Ovary (tissue), 10 donors: ENCODE measurements at places on chromosomes 7 and 10.

GRCh38 chr10:44984671-44985101 lies 6.1 kb upstream of the DEPP1 start:
- DNase-seq: no peak

GRCh38 chr7:36263095-36263484 lies 110.0 kb downstream of the EEPD1 start:
- DNase-seq: no peak

GRCh38 chr10:50857579-50857978 lies 27.8 kb downstream of the A1CF start:
- DNase-seq: no peak

- peak; percentile 90 for DNase-seq
Observed at GRCh38 chr7:1028775-1029636, 15.3 kb upstream of the GPR146 start.

DNA sequence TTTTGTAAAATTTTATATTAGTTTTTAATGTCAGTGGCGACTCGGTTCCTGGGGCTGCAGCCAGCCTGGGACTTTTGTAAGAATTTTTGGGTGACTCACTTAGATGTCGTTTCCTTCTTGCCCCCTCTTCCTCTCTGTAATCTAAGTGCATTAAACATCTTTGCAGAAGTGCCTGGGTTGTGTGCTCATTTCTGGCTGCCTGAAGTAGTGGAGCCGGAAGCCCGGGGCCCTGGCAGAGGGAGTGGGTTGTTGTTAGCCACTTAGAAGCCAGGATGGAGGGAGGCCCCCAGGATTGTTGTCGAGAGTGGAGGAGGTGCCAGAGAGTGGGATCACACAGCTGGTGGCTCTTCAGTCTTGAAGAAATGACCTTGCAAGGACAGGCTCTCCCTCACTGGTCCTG lies 11.0 kb upstream of the TRIM8 start:
- DNase-seq: no peak

DNA sequence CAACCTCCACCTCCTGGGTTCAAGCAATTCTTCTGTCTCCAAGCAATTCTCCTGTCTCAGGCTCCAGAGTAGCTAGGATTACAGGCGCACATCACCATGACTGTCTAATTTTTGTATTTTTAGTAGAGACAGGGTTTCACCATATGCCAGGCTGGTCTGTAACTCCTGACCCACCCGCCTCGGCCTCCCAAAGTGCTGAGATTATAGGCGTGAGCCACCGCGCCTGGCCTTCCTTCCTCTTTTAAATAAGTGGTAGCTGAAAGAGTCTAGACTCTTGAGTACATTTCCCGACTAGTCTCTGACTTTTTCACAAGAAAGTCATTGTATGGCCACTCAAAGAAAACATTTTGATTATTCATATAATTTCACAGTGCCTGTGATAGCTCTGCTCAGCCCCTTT lies 636.2 kb upstream of the ANKRD30A start:
- no peak for DNase-seq

GRCh38 chr7:137967143-137968018 lies 34.5 kb downstream of the CREB3L2 start:
- DNase-seq: no peak

GRCh38 chr10:124681626-124682552 lies 62.3 kb downstream of the FAM53B start:
- DNase-seq: no peak

- no peak for DNase-seq
Observed at GRCh38 chr10:117047947-117048346, 43.0 kb upstream of the SHTN1 start.

- DNase-seq: no peak
Observed at GRCh38 chr10:68103261-68103878, 5.9 kb upstream of the MYPN start.

- DNase-seq: no peak
Observed at GRCh38 chr7:40310258-40310657, 175.5 kb downstream of the SUGCT start.

DNA sequence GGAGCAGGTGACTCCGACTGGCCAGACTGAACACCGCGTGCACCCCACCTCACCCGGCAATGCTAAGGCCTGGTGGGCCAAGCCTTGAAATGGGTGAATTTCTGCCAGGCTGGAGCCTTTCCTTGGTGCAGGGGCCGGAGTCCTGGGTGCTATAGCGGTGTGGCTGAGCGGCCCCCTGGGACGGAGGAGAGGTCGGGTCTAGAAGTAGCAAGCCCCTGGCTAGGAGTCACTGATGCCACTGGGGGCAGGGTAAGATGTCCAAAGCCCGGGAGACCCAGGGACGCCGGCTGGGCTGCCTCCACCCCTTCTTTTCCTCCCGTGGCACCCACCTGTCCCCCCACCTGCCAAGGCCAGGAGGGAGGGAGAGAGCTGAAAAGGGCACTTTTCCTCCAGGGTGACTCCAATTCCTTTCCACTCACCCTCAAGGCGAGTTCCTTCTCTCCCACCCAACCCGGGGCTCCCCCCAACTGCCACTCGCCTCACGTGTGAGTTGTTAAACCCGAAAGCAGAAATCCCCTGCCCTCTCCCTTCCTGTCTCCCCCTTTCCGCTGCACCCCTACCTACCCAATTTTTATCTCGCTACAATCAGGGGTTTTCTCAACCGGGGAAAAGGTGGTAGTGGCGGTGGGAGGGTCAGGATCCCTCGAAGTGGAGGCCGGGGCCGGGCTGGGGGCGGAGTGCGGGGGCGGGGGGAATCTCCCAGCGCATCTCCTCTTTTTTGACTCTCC lies 6.0 kb upstream of the GATA3 start:
- no peak for DNase-seq

GRCh38 chr7:108660465-108660864 lies 90.8 kb downstream of the DNAJB9 start:
- no peak for DNase-seq

GRCh38 chr7:36607721-36608095 lies 116.6 kb downstream of the AOAH start:
- DNase-seq: no peak

DNA sequence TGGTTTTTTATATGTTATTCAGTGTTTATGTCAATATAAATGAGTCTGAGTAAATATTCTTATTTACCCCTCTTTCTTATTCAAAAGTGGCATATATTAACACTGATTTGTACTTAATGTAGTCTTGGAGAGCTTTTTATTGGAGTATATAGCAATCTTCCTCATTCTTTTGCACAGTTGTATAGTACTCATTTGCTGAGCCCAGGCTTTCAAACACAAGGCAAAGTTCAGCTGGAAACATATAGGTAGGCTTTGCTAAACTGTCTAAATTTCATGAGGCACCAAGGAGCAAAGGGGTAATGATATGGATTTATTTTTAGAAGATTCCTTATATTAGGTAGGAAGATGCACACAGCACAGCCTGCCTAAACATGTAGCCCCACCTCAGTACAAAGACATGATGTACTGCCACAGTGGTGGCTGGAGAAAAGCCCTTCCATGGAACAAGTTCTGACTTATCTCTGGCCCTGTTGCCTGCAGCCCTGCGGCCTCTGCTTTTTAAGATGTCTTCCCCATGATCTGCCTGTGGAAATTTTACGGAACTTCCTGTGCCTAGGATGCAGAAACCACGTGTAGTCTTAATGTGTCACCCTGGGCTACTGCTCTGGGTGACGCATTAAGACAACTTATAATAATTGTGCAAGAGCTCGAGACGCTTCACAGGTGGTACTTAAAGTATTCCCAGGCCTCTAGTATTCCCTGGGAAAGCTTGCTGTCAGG lies 9.6 kb upstream of the PDCD4 start:
- no peak for DNase-seq

- no peak for DNase-seq
Observed at GRCh38 chr10:34507217-34507616, 307.9 kb downstream of the PARD3 start.

- no peak for DNase-seq
Observed at GRCh38 chr7:84665339-84665738, 470.8 kb upstream of the SEMA3A start.

GRCh38 chr7:47402941-47403866 lies 178.7 kb downstream of the TNS3 start:
- DNase-seq: peak; percentile 72

DNA sequence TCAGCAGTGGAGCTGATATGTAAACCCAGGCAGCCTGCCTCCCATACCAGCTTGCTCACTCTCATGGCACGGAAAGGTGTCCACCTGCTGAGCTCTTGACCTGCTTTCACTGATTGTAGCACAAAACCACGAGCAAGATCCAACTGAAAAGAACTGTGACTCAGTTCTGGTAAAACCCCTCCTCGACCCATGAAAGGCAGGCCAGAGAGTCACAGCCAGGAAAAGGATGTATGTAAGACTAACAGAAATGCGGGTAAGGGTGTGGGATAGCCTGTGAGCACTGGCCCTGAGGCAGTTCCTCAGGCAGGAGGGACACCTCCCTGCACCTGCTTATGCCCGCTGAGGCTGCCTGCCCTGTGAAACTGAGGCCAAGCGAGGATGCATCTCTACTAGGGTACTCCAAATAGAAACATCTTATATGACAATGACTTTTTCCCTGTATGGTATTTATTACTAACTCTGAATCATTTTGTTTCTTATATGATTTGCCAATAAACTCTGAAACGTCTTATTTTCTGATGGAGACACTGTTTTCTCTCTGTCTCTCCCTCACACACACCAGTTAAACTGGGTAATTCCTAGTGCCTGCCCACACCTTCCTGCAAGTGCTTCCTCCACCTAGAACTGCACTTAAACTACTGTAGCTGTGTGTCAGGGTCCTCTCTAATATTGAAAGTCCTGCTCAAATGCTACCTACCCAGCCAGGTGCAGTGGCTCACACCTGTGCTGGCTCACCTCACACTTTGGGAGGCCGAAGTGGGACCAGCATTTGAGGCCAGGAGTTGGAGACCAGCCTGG lies 73.3 kb upstream of the GHITM start:
- DNase-seq: no peak

DNA sequence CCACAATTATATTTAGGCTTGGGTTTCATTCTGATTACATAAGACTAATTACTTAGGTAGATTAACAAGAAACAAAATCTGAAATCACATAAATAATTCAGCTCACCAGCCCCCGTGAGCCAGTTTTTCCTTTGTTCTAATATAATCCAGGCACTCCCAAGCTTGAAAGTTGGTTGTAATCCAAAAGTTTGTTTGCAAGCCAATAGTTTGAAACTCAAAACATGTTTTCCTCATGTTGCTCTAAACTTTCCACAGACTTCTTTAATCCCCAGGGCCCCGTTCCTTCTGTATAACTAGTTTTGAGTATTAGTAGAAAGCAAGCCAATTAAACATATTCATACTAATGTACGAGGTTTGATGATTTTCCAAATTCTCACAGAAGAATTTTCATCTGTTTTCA lies 56.1 kb downstream of the SP8 start:
- DNase-seq: no peak

DNA sequence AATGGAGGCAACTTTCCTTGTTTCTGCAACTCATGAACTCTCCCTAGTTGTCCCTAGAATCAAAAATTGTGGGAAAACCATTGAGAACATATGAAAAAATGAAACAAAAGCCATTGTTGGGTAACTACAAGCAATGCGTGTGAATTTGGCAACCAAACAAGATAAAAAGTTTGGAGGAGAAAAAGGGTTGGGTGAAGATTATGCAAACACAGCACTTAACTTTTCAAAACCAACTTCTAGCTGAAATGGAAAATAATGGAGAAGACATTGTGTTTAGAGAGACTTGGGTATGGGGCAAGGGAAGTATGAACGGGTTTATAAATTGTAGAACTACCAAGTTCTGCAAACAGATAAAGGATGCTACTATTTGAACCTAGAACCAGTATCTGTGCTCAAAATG lies 89.0 kb upstream of the SVIL start:
- no peak for DNase-seq

DNA sequence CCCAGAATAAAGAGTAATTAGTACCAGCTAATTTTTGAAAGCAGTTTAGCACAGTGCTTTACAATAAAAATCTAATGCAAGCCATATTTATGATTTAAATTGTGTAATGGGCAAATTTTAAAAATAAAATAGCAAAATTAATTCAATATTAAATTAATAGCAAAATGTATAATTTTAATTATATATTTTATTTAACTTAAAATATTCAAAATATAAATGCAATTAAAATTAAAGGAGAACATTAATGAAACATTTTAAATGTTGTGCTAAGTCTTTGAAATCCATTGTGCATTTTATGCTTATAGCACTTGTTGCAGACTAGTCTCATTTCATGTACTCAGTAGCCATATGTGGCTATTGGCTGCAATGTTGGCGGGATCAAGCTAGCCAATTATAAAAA lies 367.6 kb downstream of the SUGCT start:
- no peak for DNase-seq

DNA sequence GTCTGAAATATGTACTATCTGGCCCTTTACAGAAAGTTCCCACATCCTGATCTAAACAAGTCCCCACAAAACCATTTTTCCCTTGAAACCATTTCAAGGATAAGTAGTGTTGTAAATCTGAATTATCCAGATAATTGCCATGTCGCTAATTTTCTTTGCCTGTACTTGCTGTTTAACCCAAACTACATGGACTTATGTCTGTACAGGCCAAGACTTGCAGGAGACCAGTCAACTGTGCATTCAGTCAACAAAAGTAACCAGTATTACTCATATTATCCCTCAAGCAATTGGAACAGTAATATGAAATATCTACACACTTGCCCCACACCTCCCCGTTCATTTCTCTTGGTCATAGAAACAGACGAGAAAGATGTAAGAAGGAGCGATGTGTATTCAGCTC lies 347.8 kb upstream of the NFE2L3 start:
- DNase-seq: no peak

- no peak for DNase-seq
Observed at GRCh38 chr10:15262036-15262713, 93.7 kb upstream of the NMT2 start.

- DNase-seq: no peak
Observed at GRCh38 chr7:153938451-153938850, 113.7 kb upstream of the DPP6 start.

GRCh38 chr7:1849351-1850041 lies 179.4 kb downstream of the ELFN1 start:
- no peak for DNase-seq

GRCh38 chr7:24406789-24407299 lies 122.9 kb downstream of the NPY start:
- DNase-seq: no peak

DNA sequence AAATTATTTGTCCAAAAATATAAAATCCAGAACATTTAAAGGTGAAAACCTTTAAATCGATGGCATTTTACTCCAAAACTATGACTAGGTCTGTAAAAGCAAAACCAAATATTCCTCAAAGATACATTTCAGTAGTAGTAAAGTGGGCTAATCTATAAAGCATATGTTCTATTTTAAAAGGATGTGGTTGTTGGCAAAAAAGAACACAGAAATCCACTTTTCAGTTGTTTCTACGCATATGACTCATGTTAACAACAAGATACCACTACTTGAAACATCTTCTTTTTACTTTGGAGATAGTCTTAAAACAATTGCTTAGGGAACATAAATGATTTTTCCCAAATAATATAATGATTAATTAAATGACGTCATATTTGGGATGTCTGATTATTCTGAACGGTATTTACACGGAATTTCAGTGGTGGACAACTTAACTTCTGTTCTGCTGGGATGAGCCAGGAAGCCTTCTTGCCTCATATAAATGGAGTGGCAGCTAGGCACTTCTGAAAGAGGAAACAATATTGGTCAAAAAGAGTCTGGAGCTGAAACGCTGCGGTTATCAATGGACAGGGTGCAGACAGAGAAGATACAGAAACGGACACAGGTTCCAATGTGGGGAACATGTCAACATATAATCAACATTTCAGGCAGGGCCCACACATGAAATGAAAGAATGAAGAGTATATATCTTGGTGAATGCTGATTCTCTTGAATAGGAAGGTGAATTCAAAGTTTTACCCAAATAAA lies 78.5 kb downstream of the ETV1 start:
- no peak for DNase-seq

GRCh38 chr10:71462062-71462935 lies 65.6 kb downstream of the CDH23 start:
- no peak for DNase-seq

- no peak for DNase-seq
Observed at GRCh38 chr7:16719699-16720098, 33.9 kb upstream of the TSPAN13 start.
